ENCODE measurements at places on chromosomes 16 and 17. TPM values are rescaled to one million over a fixed set of nuclear protein-coding genes. Genes with fewer than 3 reads are reported as not detected.

The IGFBP4 gene
- 312 TPM for total RNA-seq

The TP53TG3F gene
- total RNA-seq: not detected

The ZFP3 gene
- total RNA-seq: 3.1 TPM

The PERCC1 gene
- not detected for total RNA-seq

The SCGB1C2 gene
- not detected for total RNA-seq

The CDH1 gene
- total RNA-seq: under 0.01 TPM

The NUPR1 gene
- 87.0 TPM for total RNA-seq

The CCL11 gene
- total RNA-seq: not detected

The ELOB gene
- total RNA-seq: 227 TPM

The MYH1 gene
- total RNA-seq: not detected

DNA sequence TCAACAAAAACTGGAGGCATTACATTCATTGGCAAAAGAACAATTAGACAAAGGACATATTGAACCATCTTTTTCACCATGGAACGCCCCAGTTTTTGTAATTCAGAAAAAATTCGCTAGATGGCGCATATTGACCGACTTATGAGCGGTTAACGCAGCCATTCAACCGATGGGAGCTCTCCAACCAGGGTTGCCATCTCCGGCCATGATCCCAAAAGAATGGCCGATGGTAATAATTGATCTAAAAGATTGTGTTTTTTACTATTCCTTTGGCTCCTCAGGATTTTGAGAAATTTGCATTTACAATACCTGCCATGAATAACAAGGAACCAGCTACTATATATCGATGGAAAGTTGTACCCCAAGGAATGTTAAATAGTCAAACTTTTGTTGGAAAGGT is 21.4 kb downstream of the ALOX15B start:
- no peak overlapping the region for H3K27ac ChIP-seq
- peak; percentile 47 for DNase-seq
- no peak overlapping the region for H3K4me3 ChIP-seq
- H3K36me3 ChIP-seq: no peaks in the 10 kb centered on the region
- peaks cover 56% of the 10 kb centered on the region for H3K27me3 ChIP-seq

DNA sequence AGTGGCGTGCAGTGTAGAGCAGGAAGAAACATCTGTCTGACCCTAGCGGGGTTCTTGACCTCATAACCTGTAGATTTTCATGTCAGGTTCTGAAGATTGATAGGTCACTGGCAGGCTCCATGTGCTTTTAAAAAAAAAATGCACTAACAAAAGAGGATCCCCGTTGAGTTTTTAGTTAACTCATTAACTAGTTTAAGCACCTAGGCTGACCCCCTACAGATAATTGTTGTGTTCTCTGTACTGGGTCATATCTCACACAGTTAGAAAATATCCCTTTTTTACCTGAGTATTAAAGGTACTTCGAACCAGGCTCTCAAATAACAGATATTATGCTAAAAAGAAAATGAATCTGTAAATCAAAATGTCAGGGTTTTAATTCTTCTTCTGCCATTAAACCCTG is 676.6 kb downstream of the CDH11 start:
- no peaks in the 10 kb centered on the region for H3K27me3 ChIP-seq
- H3K4me3 ChIP-seq: no peak overlapping the region
- H3K4me1 ChIP-seq: no peaks in the 10 kb centered on the region
- DNase-seq: no peak
- H3K27ac ChIP-seq: no peak overlapping the region

DNA sequence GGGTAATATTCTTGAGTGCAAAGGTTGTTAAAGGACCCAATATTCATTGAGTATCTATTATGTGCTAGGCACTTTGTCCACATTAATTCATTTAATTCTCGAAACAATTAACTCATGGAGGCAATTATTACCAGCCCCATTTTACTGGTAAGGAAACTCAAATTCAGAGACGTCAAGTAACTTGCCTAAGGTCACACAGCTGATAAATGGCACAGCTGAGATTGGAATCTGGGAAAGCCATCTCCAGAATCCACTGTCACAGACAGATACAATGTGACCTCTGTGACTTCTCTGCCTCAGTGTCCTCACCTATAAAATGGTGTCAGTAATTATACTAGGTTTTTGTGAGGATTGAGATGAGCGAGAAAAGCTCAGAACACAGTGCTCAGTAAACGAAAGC is 320.8 kb upstream of the ZFHX3 start:
- no peak overlapping the region for H3K27ac ChIP-seq
- H3K4me1 ChIP-seq: no peaks in the 10 kb centered on the region
- H3K4me3 ChIP-seq: no peak overlapping the region
- H3K36me3 ChIP-seq: no peaks in the 10 kb centered on the region
- no peaks in the 10 kb centered on the region for H3K27me3 ChIP-seq

DNA sequence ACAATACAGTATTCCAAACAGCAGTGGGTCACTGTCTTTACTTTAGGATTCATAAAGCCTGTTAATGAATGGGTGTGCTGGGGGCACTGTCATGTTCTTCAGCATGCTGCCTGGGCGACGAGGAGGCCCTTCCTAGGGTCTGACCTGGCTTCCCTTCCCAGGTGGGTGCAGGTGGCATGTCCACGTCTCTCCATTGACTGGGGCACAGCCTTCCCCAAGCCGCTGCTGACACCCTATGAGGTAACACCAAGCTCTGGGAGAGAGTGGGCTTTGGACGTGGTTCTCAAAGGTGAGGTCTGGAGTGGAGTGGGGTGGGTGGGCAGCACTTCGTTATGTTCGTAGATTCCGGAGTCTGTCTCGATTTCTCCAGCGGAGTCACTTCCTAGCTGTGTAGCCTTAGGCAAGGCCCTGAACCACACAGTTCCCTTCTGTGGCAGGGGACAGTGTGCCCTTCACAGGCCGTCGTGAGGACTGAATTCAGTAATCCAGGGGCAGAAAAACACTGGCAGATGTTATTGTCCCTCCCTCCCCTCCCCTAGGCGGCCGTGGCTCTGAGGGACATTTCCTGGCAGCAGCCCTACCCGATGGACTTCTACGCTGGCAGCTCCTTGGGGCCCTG is 771 bp upstream of the OVCA2 start:
- H3K36me3 ChIP-seq: peaks cover 15% of the 10 kb centered on the region
- peak overlapping the region; percentile 92 for H3K27ac ChIP-seq

- no peaks in the 10 kb centered on the region for H3K36me3 ChIP-seq
- peak overlapping the region; percentile 88 for H3K27ac ChIP-seq
- peak overlapping the region; percentile 89 for H3K4me3 ChIP-seq
- H3K27me3 ChIP-seq: no peaks in the 10 kb centered on the region
Measured at GRCh38 chr17:54968988-54969332, 395 bp downstream of the STXBP4 start.

DNA sequence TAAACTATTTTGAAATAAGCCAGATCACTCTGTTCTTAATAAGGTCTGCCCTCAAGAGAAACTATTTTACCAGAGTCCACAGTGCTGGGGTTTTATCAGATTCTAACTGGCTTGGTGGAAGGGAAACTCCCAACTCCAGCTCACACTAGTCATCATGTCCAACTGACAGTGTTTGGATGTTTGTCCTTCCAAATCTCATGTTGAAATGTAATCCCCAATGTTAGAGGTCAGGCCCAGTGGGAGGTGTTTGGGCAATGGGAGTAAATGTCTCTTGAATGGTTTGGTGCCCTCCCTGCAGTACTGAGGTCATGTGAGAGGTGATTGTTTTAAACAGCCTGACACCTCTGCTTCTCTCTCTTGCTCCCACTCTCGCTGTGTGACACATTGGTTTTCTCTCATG is 1301.0 kb upstream of the CDH8 start:
- no peak for DNase-seq
- no peak overlapping the region for H3K4me3 ChIP-seq
- H3K27ac ChIP-seq: no peak overlapping the region
- H3K27me3 ChIP-seq: no peaks in the 10 kb centered on the region

GRCh38 chr16:85174871-85175723 is 62.8 kb upstream of the CIBAR2 start:
- H3K36me3 ChIP-seq: peaks cover 7% of the 10 kb centered on the region
- peak; percentile 39 for DNase-seq
- no peaks in the 10 kb centered on the region for H3K27me3 ChIP-seq
- H3K4me3 ChIP-seq: peak overlapping the region; percentile 75
- peak overlapping the region; percentile 91 for H3K27ac ChIP-seq
- peaks cover 25% of the 10 kb centered on the region for H3K4me1 ChIP-seq

DNA sequence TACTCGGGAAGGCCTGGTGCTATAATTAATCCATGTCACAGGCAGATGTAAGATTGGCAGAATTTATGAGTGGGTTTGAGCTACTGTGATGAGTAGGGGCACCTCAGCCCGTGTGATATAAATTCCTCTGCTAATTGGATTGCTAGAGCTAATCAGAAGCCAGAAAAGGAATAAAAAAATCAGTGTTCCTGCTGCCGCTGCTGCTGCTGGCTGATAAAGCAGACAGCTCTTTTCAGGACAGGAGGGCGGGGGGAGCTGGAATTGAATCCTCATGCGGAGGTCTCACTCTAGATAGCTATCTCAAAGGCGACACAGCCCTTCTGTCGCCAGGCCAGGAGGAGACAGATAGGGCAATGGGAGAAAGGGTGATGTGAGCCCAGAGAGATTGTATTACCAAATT is 182.7 kb upstream of the ZFHX3 start:
- H3K27me3 ChIP-seq: no peaks in the 10 kb centered on the region
- H3K4me3 ChIP-seq: no peak overlapping the region
- no peak for DNase-seq
- no peak overlapping the region for H3K27ac ChIP-seq
- H3K4me1 ChIP-seq: peaks cover 3% of the 10 kb centered on the region

- H3K36me3 ChIP-seq: no peaks in the 10 kb centered on the region
- DNase-seq: no peak
- no peak overlapping the region for H3K4me3 ChIP-seq
- no peaks in the 10 kb centered on the region for H3K27me3 ChIP-seq
- H3K4me1 ChIP-seq: no peaks in the 10 kb centered on the region
- H3K27ac ChIP-seq: no peak overlapping the region
Measured at GRCh38 chr16:89060207-89060794, 33.4 kb upstream of the ACSF3 start.

- no peak overlapping the region for H3K4me3 ChIP-seq
- no peak overlapping the region for H3K27ac ChIP-seq
- H3K27me3 ChIP-seq: no peaks in the 10 kb centered on the region
- H3K36me3 ChIP-seq: no peaks in the 10 kb centered on the region
- DNase-seq: no peak
Measured at GRCh38 chr16:13070268-13070667, 168.9 kb downstream of the SHISA9 start.

DNA sequence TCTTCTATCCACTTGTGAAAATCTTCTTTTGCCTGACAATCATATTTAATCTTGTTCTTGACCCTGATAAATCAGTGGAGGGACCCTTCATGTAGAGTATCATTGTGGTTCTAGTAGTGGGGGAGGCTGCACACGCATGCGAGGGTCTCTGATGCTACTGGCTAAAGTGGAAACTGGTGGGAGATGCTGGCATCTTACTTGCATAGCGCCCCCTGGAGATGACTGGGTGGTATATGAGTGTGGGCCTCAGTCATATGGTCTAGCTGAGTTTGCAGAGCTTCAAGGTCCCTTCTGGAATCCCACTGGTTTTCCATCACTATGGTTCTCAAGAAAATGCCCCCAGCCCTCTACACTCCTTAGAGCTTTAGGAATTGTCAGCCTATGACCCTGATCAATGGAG is 236.4 kb upstream of the AXIN2 start:
- H3K4me1 ChIP-seq: no peaks in the 10 kb centered on the region
- no peaks in the 10 kb centered on the region for H3K36me3 ChIP-seq
- no peak overlapping the region for H3K4me3 ChIP-seq
- DNase-seq: peak; percentile 7
- H3K27me3 ChIP-seq: no peaks in the 10 kb centered on the region

GRCh38 chr16:74580833-74581232 is 26.1 kb downstream of the GLG1 start:
- DNase-seq: no peak
- no peaks in the 10 kb centered on the region for H3K36me3 ChIP-seq
- H3K27ac ChIP-seq: no peak overlapping the region
- no peaks in the 10 kb centered on the region for H3K4me1 ChIP-seq

GRCh38 chr16:14109782-14110727 is 38.9 kb downstream of the MRTFB start:
- peaks cover 2% of the 10 kb centered on the region for H3K4me1 ChIP-seq
- H3K27me3 ChIP-seq: no peaks in the 10 kb centered on the region
- no peak overlapping the region for H3K27ac ChIP-seq
- no peak for DNase-seq

- H3K4me1 ChIP-seq: peaks cover 9% of the 10 kb centered on the region
- DNase-seq: peak; percentile 73
- H3K36me3 ChIP-seq: peaks cover 7% of the 10 kb centered on the region
- no peaks in the 10 kb centered on the region for H3K27me3 ChIP-seq
- H3K4me3 ChIP-seq: no peak overlapping the region
Measured at GRCh38 chr16:68328151-68328859, 17.5 kb downstream of the PRMT7 start.

GRCh38 chr16:48622456-48623303 is 12.7 kb upstream of the N4BP1 start:
- H3K36me3 ChIP-seq: no peaks in the 10 kb centered on the region
- no peak for DNase-seq
- peak overlapping the region; percentile 38 for H3K4me3 ChIP-seq
- no peak overlapping the region for H3K27ac ChIP-seq

DNA sequence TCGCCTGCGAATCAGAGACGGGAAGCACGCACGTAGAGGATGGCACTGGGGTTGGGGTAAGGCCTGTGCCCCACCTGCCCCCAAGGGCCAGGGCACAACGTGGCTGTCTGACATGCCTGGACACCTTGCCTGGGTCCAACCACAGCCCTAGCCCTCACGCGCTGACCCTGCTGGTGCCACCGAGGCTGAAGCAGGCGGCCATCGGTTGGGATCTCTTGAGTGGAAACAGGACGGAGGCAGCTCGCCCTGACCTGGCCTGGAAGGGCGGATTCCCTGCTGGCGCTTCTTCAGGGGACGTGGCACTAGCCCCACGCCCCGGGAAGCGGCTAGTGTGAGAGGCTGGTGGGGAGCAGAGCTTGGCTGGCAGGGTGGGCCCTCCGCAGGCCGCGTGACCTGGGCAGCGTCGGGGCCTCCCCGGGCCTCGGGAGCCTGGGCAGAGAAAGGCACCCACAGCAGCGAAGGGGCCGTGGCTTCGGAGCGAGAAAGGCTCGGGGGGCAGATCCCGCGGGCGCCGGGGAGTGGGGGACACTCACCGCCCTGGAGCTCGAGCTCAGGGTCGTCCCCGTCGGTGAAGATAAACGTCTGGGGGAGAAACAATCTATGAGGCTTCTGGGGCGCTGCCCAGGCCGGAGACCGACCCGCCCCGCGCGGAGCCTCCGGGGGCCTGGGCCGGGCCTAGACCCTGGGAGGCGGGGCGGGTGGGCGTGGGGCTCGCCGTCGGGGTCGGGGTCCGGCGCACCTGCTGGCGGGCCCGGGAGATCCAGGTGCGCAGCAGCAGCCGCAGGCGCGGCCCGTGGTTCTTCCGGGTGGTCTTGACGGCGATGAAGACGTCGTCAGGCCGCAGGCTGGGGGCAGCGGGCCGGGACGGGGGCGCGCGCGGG is 610 bp downstream of the RFNG start:
- no peaks in the 10 kb centered on the region for H3K27me3 ChIP-seq
- H3K4me3 ChIP-seq: peak overlapping the region; percentile 80
- H3K27ac ChIP-seq: peak overlapping the region; percentile 50
- DNase-seq: no peak
- peaks cover 7% of the 10 kb centered on the region for H3K4me1 ChIP-seq
- peaks cover 40% of the 10 kb centered on the region for H3K36me3 ChIP-seq

Measured in fibroblast of lung (primary cell).